Stimulated activated naive CD4-positive, alpha-beta T cell treated with Interleukin-2 at 50 U/mL for 16 hours (primary cell): ENCODE measurements at places on chromosomes 16 and 17.
A peak's percentile ranks its signal among the peaks of the same experiment; 100 is the strongest.

- DNase-seq, result no peak
These were observed 155.6 kb upstream of the CNTNAP4 start for GRCh38 chr16:76121636-76122035.

DNA sequence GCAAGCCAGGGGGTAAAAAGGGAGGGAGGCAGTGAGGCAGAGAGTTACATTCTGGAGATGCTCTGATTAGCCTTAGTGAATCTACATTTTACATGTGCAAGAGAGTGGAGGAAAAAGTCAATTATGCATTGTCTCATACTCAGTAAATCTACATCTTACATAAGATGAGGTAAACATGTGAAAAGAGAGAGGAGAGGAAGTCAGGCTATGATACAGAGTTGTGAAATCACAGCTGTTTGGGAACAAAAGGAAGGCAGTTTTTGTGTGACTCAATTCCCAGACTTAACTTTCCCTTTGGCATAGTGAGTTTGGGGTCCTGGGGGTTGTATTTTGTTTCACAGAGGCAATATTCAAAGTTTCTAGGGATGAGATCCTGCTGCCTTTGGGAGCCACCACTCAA is 67.8 kb downstream of the GP2 start:
- no peak for DNase-seq

DNA sequence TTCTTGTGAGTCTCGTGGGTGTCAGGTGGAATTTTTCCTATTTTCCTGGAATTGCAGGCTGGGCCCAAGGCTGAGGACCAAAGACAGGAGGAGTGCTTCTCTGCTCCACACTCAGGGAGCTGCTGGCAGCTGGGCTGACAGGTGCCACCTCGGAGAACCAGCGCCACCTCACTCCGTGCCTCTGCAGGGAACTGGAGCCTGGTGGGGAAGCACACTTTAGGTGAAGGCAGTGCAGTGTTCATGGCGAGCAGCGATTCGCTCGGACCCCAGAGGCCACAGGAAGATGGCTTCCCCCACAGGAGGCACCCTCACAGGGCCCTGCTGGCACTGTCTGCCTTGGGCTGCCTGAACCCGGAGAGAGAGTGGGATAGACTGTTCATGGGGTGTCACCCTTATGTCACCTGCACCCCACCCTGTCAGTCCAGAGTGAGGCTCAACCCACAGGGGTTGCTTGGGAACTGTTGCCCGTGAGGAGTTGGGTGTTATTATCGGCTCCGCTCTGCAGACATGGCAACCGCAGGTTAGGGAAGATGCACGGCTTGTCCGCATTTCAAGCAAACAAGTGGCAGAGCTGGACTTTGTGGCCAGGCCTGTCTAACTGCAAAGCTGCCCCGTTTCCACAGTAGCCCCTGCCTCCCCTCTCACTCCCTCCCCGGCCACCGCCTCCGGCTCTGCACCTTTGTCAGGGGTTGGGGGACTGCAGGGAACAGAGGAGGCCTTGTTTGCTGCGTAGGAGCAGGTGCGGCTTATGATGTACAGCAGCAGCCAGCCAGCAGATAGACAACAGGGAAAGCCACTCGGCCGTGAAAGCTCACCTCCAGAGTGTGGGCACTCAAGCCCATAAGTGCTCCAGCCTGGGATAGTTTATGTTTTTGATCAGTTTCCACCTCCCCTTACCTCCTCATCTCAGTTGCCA is 15.5 kb downstream of the TBC1D24 start:
- no peak for DNase-seq

DNA sequence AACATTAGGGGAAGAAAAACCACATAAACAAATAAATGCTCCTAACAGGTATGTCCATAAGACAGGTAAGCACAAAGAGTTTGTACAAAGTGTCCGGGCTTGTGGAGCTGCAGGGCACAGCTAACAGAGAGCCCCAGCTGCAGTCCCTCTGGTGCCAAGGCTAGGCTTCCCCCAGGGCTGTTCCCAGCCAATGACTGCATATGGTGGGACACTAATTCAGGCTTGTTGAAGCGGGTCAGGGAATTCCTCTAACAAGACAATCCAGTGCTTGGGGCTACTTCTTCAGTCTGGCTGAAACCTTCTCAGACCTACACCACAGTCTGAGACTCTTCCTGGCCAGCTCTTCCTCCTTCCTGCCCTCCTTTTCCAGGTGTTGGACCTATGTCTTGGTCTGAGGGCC is 51.7 kb upstream of the ALDH3A1 start:
- DNase-seq, result no peak

GRCh38 chr16:50457423-50457822 is 88.6 kb upstream of the BRD7 start:
- no peak for DNase-seq

DNA sequence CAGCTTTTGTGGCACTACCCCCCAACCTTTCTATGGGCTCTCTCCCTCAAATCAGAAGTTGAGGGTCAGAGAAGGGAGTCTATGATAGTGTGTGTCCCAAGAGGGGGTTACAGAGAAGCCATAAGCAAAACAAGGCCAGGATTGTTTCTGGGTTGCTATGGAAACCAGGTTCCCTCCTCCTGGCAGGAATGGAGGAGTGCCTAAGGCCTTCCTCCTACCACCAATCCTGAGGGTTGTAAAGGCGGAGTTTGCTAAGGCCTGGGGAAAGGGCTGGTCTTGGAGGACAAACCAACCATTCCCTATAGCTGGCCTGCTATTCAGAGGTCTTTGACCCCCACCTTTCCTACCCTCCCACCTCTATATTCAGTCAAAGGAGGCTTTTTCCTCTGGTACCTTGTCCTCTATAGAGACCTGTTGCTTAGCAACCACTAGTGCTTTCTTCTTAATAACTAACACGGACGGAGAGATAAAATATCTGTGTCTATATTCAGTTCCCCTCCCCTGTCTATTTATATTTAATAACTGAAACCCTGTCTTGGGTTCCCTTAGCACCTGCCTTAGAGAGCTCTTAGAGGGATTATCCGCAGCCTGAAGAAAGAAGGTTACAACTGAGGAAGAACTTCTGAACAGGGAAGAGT is 43.4 kb downstream of the NEUROD2 start:
- no peak for DNase-seq

- DNase-seq, result no peak
These were observed 348.1 kb downstream of the FOXL1 start for GRCh38 chr16:86926181-86927094.

DNA sequence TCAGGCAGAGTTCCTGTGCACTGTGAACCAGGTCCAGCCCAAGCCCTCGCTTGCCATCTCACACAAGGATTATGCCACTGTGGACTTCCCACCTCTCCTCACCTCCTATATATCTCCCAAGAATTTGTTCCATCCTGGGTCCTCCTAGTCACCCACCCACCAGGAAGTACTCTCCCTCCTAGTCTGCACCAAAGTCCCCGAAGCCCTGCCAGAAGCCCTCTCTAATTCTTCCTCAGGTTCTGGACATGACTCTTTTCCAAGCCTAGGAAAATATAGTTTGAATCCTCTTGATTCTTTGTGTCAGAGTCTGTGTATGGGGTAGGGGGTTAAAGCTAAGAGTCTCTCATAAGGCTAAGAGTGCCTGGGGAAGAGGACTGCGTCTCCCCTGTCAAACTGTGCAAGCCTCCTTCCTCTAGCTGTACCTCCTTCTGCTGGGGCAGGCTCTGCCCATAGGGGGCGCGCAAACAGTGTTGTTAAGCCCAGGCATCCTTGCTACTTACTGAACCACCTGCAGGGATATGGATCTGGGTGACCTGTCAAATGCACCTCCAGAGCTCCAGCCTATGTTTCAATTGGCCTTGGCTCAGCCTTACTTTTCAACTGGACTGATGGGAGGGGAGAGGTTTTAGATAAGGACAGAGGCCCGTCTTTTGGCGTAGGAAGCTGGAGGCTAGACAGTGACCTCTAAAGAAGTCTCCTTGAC is 16.6 kb upstream of the DLX4 start:
- peak; percentile 61 for DNase-seq

DNA sequence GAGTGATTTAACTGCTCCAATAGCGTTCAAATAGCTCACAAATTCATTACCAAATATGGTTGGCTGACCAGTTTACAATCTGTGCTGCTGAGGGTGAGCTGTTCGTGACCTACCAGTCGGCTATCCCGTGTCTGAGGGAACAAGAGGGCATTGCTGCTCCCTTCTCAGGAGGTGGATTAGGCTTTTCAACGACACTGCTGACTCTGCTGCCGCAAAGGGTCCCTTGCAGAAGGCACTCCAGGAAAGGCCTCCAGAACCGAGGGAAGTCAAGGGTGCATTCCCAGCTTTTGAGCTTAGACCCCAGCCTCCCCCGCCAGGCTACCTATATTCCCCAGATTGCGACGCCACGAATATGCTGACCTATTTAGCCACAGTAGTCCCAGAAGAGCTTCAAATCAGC is 32.3 kb downstream of the GJC1 start:
- no peak for DNase-seq

DNA sequence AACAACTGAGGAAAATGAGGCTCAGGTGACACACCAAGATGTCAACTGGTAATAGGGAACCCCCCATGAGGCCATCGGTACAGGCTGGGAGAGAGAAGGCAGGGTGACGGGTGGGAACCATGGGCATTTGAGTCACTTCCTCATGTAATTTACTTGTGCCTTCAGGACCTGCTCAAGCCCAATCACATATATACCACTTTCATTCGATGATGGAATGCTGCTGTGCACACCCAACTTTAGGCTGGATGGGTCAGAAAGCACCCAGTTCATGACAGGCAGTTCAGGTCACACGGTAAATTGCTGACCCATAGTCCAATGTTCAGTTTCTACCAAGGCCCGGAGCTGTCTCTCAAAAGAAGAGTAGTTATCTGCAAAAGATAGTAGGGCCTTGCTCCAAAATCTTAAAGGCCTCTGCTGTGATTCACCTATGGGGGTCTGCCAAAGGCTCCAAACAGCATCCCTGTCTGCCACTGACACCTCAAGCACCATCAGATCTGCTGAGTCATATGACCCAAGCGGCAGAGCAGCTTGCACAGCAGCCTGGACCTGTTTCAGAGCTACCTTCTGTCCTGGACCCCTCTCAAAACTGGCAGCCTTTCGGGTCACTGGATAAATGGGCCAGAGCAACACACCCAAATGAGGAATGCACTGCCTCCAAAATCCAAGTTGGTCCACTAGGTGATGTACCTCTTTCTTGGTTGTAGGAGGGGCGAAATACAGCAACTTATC is 24.7 kb downstream of the ZZEF1 start:
- DNase-seq, result no peak

GRCh38 chr17:60327901-60328273 is 64.0 kb downstream of the USP32 start:
- DNase-seq, result no peak

DNA sequence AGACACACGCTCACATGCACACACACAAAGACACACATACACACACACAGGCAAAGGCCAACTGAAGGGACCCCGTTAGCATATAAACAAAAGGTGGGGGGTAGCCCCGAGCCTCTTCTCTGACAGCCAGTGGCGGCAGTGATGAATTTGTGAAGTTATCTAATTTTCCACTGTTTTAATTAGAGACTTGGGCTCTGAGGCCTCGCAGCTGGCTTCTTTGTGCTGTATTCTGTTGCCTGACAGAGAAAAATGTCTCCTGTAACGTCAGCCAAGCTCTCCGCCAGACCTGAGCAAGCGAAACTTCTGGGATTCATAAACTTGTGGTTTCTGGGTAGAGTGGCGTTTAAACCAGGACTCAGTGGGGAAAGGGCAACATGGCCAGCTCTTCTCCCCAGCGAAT is 113.9 kb upstream of the FOXF1 start:
- no peak for DNase-seq

DNA sequence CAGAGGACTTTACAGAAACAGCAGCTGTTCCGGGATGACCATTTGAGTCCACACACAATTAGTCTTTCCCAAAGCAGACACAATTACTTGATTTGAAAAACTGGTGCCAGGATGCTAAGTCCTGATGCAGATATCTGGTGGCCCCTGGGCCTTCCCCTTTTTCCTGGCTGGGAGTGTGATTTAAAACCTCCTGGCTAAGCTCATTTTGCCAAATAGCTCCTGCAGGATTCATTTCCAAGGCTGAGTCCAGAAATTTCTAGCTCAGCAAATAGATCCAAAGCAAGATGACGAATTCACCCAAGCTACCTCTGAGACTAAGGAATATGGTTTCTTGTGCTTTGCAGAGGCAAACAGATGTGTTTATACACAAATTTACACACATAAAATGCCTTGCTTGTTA is 422.2 kb downstream of the CA10 start:
- no peak for DNase-seq

DNA sequence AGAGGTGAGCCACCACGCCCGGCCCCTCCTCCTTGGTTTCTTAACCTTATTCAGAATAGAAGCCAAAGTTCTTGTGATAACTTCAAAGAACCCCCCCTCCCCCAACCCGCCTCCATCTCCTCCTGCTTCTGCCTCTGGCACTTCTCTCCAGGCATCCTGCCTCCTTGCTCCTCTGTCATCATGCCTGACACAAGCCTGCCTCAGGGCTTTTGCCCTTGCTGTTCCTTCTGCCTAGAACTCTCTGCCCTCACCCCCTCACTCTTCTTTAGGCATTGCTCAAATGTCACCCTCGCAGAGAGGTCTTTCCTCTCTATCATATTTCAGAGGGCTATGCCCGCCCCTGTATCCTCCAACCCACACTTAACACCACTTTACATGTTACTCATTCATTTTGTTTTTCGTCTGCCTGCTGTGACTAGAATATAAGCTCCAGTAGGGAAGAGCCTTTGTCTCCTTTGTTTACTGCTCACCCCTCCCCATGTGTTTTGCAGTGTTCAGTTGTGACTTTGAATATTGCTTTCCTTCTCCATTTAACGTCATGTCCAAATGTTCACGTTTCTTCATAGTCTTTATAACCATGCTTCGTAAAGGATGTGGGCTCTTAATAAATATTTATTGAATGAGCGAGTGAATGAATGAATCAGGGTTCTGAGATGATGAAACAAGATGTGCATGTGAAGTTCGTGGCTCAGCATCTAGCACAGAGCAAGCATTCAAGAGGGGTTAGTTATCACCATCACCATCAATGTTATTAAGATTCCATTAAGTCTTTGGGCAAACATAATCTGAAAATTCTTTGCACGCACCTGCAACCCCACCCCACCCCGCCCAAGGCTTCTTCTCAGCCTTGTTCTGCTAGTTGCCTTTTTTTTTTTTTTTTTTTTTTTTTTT is 186.2 kb upstream of the WSCD1 start:
- DNase-seq, result no peak

- DNase-seq, result no peak
These were observed 50.2 kb downstream of the CYTH1 start for GRCh38 chr17:78731904-78732303.

DNA sequence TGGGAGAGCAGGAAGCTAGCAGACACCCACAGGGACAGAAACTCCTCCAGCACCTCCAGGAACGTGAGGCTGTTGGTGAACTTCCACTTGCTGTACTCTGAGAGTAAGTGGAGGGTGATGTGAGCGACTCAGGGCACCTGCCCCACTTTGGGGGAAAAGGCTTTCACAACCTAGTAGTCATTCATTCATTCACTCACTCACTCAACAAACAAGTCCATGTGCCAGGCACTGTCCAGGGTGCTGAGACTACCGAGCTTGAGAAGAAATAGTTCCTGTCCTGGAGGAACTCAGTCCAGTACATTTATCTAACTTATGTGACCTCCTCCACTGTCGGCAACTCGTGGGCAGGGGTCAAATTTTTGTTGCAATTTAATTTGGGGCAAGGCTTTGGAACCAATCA is 26.6 kb downstream of the LGALS9 start:
- DNase-seq, result no peak

- DNase-seq, result no peak
These were observed 9.6 kb downstream of the CANT1 start for GRCh38 chr17:78999947-79000395.
